ENCODE measurements at places on chromosomes 6 and 20. TPM values are rescaled to one million over a fixed set of nuclear protein-coding genes. Genes with fewer than 3 reads are reported as not detected.

The BEND6 gene
- not detected for total RNA-seq

The NKX2-4 gene
- total RNA-seq: not detected

- H3K36me3 ChIP-seq: no peaks in the 10 kb centered on the region
- no peak overlapping the region for H3K4me3 ChIP-seq
- H3K27me3 ChIP-seq: no peaks in the 10 kb centered on the region
- no peaks in the 10 kb centered on the region for H3K4me1 ChIP-seq
- H3K27ac ChIP-seq: no peak overlapping the region
Observed at GRCh38 chr6:165766457-165766856, 103.4 kb upstream of the PDE10A start.

- peaks cover 14% of the 10 kb centered on the region for H3K27me3 ChIP-seq
- no peak overlapping the region for H3K4me3 ChIP-seq
- H3K4me1 ChIP-seq: peaks cover 5% of the 10 kb centered on the region
- no peak overlapping the region for H3K27ac ChIP-seq
Observed at GRCh38 chr20:37556538-37556937, 28.9 kb upstream of the BLCAP start.
